ENCODE measurements at places on chromosomes 4 and X. TPM values are rescaled to one million over a fixed set of nuclear protein-coding genes. Genes with fewer than 3 reads are reported as not detected.

DNAAF6 gene
- not detected for polyA plus RNA-seq

PTPN13 gene
- polyA plus RNA-seq = 38.4 TPM

LRCH2 gene
- polyA plus RNA-seq = 4.1 TPM

JADE3 gene
- polyA plus RNA-seq = 5.6 TPM

TMPRSS11A gene
- polyA plus RNA-seq = not detected

IL15 gene
- polyA plus RNA-seq = 7.3 TPM

HUWE1 gene
- 57.5 TPM for polyA plus RNA-seq

CENPVL1 gene
- polyA plus RNA-seq = not detected

TMEM255A gene
- polyA plus RNA-seq = 0.10 TPM

XAGE1B gene
- polyA plus RNA-seq = not detected

DOCK11 gene
- 10.3 TPM for polyA plus RNA-seq

DAPP1 gene
- polyA plus RNA-seq = not detected

POU3F4 gene
- not detected for polyA plus RNA-seq

PHEX gene
- polyA plus RNA-seq = 0.17 TPM

TCP11X2 gene
- polyA plus RNA-seq = not detected

ANXA10 gene
- polyA plus RNA-seq = 0.09 TPM

KIF4A gene
- 10.8 TPM for polyA plus RNA-seq

TAF7L gene
- 0.13 TPM for polyA plus RNA-seq

NEIL3 gene
- 3.6 TPM for polyA plus RNA-seq

Data from BJ (cell line).